ENCODE measurements at places on chromosomes 2 and 18.

- no peak for DNase-seq
These were observed 68.2 kb downstream of the DCDC2C start for GRCh38 chr2:3771576-3771975.

GRCh38 chr2:218437969-218438368, 19.0 kb downstream of the VIL1 start:
- DNase-seq: no peak

- no peak for DNase-seq
These were observed 93.3 kb upstream of the PPP1CB start for GRCh38 chr2:28658369-28658768.

- DNase-seq: no peak
These were observed 489.3 kb downstream of the SOX11 start for GRCh38 chr2:6181525-6181924.

DNA sequence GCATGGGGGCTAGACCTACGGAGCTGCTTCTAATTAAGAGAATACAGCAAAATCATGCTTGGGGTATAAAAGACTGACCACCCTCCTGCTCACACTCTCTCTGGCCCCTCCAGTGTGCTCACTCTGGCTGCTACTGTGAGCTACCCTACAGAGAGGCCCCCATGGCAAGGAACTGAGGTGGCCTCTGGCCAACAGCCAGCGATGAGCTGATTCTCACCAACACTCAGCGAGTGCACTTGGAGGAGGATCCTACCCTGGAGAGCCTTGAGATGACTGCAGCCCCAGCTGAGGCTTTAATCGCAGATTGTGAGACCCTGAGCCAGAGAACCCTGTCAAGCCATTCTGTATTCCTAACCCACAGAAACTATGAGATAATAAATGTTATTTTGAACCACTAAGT, 88.2 kb downstream of the GFPT1 start:
- DNase-seq: no peak

GRCh38 chr2:232641153-232641848, 7.9 kb downstream of the EFHD1 start:
- no peak for DNase-seq

DNA sequence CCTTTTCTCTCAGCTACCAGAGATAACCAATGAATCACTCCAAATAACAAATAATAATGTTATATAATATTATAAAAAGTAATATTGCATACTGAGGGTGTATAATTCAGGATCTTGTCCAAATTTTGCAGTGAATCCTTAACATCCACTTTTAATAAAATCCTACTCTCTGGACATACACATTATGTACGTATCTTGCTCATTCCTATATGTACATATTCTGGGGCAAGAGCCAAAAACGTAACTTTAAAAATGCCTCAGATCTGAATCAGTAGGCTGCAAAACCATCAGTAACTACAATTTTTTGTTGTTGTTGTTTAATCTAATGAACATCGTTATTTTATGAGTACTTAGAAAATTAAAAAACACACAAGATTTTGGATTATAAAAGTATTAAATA, 65.3 kb downstream of the SMAD2 start:
- no peak for DNase-seq

DNA sequence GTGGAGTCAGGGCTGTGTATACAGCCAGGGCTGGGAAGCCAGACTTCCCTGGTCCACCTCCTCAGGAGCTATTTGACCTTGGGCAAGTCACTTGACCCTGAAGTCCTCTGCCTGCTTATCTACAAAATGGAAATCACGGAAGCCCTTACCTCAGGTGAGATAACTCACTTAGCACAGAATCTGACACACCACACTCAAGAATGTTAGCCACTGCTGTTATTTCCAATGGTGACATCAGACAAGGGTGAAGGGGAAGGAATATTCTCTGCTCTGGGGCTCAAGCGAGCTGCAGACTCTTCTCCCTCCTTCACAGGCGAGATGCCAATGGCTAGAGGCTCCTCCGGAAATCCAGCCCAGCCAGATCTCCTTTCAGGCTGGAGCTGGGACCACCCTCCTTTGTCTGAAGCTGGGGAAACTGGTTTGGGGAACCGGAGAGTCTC, 189.6 kb downstream of the HAUS1 start:
- DNase-seq: no peak

DNA sequence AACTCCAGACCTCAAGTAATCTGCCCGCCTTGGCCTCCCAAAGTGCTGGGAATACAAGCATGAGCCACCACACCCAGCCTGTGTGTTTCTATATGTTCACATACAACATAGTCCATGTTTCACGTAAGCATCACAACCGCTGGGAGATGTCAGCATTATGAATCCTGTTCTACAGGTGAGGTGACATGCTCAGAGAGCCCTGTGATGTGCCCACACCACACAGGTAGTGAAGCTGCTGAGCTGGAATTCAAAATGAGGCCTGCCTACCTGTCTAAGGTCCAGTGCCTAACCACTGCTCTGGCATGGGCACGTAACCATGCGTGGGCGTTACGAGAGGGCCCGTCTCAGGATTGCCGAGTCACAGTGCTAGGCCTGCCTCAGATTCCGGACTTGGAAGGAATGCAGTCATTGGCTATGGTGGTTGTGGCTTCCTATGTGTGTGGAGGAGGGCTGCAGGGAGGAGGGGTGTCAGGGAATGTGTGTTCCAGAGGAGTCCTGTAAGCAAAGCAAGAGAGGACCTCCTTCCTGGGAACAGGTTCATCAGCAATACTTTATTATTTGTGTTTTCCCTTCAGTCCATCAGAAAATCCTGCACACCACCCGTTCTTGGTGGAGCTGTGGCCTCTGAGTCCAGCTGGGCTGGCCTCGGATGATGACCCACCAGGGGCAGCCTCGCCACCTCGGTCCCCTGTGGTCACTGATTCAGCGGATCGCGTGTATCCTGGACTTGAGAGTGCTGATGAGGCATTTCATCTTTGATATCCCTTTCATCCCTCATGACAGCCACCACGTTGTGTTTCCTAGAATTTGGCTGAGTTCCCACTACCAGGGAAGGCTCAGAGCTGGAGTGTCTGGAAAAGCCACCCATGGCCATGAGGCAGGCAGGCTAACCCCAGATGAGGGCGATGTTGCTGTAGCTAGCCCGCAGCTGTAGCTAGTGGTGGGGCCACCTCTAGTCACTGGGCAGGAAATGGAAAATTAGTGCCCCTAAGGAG, 31.1 kb downstream of the HK2 start:
- DNase-seq: no peak

DNA sequence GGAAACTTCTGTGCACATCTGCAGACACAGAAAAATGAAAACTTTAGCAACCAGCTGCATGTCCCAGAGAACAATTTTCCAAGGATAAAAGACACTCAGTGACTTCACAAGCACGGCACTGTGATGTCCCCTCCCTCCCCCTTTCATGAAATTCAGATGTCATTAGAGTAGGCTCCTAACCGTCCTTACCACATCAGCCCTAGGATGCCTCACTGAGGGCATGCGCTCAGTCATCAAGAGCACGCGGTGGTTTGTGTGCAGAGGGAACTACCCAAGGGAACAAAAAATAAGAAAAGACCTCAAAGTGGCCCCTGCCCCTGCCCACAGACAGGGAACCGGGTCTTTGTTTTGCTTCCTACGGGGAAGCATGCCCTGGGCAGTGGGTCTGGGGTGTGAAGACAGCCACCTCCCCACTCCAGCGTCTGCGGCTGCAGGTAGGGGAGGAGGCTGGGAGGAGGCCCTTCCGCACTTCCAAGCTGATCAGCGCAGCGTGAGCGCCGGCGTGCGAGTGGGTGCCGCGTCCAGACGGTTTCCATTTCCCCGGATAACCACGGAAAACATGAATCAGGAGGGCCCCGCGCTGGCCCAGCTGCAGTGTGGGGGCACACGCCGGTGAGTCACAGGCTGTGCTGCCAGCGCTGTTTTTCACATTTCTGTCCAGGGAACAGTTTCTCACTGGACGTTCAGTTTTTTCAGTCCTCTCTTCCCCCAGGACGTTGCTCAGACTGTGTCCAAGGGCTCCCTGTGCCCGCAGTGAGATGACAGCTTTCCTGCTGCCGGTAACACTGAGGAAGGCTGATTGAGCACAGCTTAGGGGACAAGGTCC, 70.6 kb downstream of the COPS8 start:
- DNase-seq: no peak

DNA sequence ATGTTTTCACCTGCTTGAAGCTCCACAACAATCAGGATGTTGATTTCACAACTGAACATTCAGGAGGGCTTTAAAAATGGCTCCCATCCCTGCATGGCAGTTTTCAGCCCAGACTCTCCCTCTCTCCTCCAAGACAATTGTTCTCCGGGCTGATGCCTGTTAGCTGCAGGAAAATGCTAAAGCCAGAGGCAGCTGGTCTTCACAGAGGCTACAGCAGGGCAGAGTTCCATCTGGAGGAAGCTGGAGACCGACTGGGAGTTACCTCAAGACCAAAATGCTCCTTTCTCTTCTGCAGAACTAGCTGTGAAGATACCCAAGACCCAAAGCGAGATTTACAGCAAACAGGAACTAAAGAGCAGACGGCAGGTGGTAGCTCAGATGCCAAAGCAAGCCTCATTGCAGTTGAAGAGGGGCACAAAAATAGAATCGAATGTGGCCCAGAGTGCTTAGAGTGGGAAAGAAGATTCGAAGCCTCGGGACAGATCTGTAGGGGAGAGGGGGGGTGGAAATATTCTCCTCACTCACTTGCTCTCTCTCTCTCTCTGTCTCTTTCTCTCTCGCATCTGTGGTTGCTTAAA, 423.6 kb downstream of the ZNF521 start:
- no peak for DNase-seq

DNA sequence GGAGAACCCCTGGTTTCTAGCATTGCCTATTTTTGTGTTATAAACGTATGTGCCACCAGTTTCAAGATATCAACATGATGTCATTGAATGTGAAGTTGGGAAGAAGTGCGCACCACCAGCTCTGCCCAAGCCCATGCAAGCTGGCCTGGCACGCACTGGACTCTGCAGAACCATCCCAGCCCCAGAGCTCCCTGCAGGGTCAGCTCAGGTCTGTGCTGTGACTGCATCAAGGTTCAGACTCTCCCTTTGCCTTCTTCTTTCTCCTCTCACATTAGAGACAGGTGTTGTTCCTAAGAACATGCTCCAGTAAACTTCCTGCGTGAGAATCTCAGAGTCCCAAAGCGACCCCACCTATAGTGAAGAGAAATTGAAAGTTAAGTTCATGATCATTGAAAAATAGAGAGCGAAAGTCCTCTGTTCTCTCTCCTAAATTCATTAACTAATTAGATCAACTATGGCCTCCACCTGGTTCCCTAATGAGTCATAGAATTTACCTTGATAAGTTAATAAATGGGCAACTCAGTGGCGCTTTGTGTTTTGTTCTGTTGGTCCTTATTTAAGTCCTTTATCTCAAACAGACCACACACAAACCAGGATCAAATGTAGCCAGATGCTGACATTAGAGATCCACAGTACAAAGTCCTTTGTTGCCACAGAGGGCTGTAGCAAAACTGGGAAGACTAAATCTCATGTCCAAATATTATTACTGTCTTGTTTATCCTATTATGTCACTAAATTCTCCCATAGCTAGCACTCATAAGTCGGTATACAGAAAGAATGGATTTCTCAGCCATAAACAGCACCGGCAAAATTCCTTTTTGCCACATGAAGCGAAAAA, 432.3 kb downstream of the STK39 start:
- no peak for DNase-seq

- DNase-seq: no peak
These were observed 531.1 kb downstream of the PARD3B start for GRCh38 chr2:205076405-205076804.

- DNase-seq: no peak
These were observed 60.6 kb downstream of the CCDC93 start for GRCh38 chr2:117953231-117953630.

DNA sequence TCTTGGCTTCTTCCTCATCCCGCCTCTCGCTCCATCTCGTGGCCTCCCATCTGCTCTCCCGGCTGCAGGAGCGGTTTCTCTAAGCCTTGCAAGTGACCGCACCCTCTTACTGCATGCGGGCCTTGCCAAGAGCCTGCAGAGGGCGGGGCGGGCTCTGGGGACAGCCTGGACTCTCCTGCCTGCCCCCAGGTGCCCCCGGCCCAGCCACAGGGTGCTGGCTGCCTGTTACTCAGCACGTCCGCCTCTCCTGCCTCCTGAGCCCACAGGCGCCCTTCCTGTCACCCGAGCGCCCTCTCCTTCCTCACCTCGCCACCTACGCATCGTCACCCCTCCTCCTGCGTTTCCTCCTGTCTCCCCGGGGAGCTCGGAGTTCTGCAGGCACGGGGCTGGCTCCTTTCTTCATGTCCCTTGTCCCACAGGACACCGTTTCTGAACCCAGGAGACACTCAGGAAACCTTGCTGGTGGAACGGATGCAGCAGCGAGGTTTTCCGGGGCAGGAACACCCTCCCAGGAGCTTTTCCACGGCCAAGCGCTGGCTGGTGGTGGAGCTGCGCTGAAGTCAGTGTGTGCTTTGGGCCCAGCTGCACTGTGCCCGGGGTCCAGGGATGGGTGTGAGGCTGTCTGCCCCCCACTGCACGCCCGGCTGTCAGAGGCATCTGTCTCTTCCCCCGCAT, 28.5 kb downstream of the HPCAL1 start:
- DNase-seq: peak; percentile 63

- DNase-seq: no peak
These were observed 261.1 kb upstream of the RASGRP3 start for GRCh38 chr2:33215299-33215698.

GRCh38 chr2:207274530-207275189, 108.9 kb upstream of the KLF7 start:
- DNase-seq: no peak

GRCh38 chr2:239904496-239904895, 120.6 kb downstream of the NDUFA10 start:
- DNase-seq: no peak

- DNase-seq: no peak
These were observed 108.8 kb upstream of the HAAO start for GRCh38 chr2:42901076-42901640.

DNA sequence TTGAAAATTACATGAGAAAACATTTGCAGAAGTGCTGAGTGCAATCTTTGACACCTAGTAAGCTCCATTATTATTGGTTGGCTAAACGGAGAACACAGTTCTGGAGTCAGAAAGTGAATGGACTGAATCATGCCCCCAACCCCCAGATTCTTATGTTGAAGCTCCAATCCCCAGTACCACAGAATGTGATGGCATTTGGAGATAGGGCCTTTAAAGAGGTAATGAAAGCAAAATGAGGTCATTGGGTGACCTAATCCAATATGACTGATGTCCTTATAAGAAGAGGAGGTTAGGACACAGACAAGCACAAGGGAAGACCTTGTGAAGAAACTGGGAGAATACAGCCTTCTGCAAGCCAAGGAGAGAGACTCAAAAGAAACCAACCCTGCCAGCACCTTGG, 200.9 kb upstream of the EPAS1 start:
- DNase-seq: no peak

GRCh38 chr2:43219383-43220228, 6.8 kb downstream of the ZFP36L2 start:
- peak; percentile 86 for DNase-seq

GRCh38 chr2:227164763-227165291, 403 bp downstream of the COL4A3 start:
- DNase-seq: no peak

DNA sequence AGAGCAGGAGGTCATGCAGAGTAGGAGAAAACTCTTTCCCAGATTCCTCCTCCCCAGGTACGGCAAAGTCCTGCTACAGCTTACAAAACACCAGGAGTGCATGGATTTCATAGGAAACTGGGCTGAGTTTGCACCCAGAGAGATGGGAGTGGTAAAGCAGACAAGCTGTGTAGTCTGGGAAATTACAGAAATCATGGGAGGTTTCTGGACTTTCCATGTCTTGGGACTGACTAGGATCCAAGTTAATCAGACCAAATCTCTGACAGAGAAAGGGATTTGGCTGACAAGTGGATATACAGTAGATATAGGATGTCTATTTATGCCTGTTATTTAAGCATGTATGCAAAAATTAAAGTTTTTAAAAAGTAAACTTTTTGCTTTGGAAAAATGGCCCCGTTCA, 205.4 kb upstream of the ACVR2A start:
- no peak for DNase-seq

GRCh38 chr2:209821806-209822205, 50.2 kb downstream of the UNC80 start:
- DNase-seq: no peak

Measured in CD4-positive, alpha-beta T cell treated with Interleukin-21 for 1 hour (primary cell).